Upper lobe of left lung (tissue), 6 donors: ENCODE measurements at places on chromosomes 7 and 10. TPM values are rescaled to one million over a fixed set of nuclear protein-coding genes. Genes with fewer than 3 reads are reported as not detected.

- peak; percentile 58 for DNase-seq
These were observed 941 bp upstream of the LUC7L2 start for GRCh38 chr7:139358541-139359365.

- DNase-seq, result no peak
These were observed 1.6 kb downstream of the NCOA4 start for GRCh38 chr10:46028584-46029460.

- DNase-seq, result no peak
These were observed 504.3 kb downstream of the DNAJB6 start for GRCh38 chr7:157840914-157841772.

Gene COL28A1
- 4.3 TPM for total RNA-seq

Gene GALNT11
- total RNA-seq, result 34.5 TPM

Gene RADIL
- 10.5 TPM for total RNA-seq

Gene AKR1C8
- not detected for total RNA-seq

- no peak for DNase-seq
These were observed 256.4 kb downstream of the TRIL start for GRCh38 chr7:28701731-28702130.
